Amniotic stem cell (primary cell): ENCODE measurements at places on chromosomes 2 and 18.
A peak's percentile ranks its signal among the peaks of the same experiment; 100 is the strongest.

DNA sequence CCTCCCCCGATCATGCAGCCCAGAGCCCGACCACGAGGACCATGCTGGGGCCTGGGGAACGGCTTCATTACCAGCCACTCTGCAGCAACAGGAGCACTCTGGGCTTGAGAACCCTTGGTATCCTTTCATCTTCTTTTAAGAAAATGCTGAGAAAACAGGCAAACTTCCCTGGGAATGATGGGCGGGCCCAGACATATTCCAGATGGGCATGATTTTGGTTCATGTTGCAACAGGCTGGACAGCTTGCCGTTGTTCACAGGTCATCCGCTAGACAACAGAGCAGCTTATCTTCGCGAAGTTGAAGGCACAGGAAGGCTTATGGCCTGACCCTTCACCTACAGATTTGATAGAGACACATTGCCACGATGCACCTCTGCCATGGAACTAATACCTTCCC, 121.0 kb downstream of the KLHL29 start:
- DNase-seq: no peak

GRCh38 chr2:27370816-27371620, 602 bp downstream of the SNX17 start:
- no peak for DNase-seq

- DNase-seq: no peak
Measured at GRCh38 chr18:58996696-58997095, 132.0 kb downstream of the ZNF532 start.

DNA sequence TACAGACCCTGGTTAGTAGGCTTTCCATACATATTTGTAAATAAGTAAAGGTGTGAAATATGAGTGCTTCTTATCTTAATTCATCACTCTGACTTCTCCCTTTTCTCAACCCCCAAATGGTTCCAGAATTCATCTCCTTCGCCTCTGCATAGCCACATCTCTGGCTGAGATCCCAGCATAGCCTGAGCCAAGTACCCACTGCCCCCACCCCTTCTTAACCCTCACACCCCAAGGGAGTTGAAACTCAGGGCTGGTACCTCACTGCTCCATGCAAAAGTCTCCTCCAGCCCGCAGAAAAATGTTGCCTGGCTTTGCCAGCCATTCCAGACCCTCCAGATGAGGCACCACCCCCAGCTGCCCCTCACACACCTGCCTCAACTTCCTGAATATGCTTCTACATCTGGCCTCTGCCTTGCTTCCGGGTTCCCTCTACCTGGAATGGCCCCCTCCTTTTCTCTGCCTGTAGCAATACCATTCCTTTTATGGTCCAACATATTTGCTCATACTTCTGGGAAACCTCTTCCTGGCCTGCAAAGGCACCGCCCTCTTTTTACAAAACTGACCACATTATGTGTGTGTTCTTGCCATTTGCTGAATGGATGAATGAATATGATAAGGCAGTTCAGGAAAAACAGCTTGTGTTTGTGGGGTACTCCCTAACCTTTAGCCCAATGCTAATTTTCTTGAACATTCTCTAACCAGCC, 112.8 kb downstream of the CELF4 start:
- no peak for DNase-seq

- DNase-seq: no peak
Measured at GRCh38 chr2:147614979-147615470, 229.8 kb upstream of the ACVR2A start.

- no peak for DNase-seq
Measured at GRCh38 chr2:101114268-101114783, 36.9 kb downstream of the TBC1D8 start.

DNA sequence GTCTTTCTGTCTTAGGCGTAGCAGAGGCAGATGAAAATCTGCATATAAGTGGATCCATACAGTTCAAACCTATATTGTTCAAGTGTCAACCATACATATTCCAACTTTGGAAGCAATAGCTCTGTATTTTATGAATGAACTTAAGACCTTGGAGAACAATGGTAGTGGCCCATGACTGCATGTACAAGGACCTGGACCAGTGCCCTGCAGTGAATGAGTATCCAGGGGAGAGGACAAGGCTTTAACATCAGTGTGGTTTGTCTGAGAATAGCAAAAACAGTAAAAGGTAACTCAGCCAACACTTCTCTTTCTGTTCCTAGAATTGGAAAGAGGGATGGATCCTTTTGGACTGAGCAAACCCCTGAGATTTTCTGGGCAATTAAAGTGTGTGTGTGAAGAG, 230.8 kb upstream of the LINC00305 start:
- no peak for DNase-seq

GRCh38 chr2:1631292-1632001, 112.9 kb downstream of the PXDN start:
- no peak for DNase-seq

- no peak for DNase-seq
Measured at GRCh38 chr2:107712857-107713256, 113.8 kb upstream of the RGPD4 start.

DNA sequence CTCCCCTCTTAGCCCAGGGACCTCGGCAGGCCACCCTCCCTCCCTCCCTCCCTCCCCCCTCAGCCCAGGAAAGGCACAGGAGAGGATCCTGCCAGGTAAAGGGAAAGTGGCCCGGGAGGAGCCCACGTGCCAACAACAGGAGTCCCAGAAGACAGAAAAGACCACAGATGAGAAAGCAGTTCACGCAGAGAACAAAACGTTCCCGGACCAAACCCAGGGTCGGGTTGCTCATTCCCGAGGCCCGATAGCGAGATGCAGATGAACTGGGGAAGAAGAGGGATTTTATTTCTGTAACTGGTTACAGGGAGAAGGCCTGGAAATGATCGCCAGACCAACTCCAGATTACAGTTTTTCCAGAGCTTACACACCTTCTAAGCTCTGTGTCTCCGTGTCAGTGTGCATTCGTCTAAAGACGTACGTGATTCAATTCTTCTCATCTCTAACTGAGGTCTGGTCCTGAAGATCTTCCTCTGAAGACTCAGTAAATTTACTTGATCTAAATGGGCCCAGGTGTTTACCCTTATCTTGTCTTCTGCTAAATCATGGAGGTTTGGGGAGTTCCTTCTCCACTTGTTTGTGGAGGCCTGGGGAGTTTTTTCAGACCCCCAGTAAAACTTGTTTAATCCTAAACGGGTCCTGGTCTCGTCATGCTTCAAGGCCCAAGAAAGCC, 807 bp upstream of the NEU4 start:
- no peak for DNase-seq

GRCh38 chr2:174062934-174063333, 97.8 kb upstream of the SP3 start:
- no peak for DNase-seq

DNA sequence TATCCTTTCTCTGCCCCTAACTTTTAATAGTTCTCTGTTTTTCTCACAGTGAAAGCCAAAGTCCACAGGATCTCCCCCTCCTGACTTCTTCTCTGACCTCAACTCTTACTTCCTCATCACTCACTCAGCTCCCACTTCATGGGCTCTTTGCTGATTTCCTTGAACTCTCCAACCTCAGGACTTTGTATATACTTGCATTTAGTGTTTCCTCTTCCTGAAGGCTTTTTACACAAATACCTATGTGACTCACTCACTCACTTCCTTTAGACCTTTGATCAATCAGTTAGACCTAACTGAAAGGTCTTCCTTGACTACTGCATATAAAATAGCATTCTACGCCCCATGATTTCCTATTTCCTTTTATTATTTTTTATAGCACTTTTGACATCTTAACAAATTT, 233.1 kb upstream of the MEX3C start:
- DNase-seq: no peak

DNA sequence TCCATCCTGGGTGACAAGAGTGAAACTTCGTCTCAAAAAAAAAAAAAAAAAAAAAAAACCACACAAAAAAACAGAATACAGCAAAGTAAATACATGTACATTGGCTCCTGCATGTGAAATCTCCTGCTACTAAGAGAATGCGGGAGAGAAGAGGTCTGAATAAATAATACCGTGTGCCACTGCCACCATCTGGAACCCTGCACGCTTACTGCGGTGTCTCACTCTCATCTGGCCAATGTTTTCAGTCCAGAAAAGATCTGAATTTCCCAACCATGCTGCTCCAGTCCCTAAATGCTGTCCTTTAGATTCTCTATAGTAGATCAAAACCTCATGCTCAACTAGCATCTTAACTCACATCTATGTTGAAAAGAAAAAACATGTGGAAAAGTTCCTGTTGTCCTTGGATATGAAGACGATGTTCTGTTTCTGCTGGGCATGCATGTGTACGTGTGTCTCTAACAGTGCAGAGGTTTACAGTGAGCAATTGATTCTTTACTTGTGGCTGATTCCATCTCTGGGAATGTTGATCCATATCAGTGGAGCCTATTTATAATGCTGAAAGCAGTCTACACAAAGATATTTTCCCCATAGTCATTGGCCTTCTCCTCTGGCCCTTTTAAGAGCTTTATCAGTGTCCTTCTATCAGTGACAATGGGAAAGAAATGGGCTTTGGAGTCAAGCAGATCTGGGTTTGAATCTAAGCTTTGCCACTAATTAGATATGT, 11.9 kb downstream of the STON1 start:
- DNase-seq: no peak

GRCh38 chr2:65727381-65727780, 295.0 kb upstream of the SPRED2 start:
- no peak for DNase-seq

GRCh38 chr18:57353940-57354461, 1.6 kb downstream of the ST8SIA3 start:
- no peak for DNase-seq

- DNase-seq: no peak
Measured at GRCh38 chr18:74348581-74348980, 32.9 kb downstream of the C18orf63 start.

GRCh38 chr2:117411983-117412382, 402.5 kb upstream of the DDX18 start:
- DNase-seq: no peak

DNA sequence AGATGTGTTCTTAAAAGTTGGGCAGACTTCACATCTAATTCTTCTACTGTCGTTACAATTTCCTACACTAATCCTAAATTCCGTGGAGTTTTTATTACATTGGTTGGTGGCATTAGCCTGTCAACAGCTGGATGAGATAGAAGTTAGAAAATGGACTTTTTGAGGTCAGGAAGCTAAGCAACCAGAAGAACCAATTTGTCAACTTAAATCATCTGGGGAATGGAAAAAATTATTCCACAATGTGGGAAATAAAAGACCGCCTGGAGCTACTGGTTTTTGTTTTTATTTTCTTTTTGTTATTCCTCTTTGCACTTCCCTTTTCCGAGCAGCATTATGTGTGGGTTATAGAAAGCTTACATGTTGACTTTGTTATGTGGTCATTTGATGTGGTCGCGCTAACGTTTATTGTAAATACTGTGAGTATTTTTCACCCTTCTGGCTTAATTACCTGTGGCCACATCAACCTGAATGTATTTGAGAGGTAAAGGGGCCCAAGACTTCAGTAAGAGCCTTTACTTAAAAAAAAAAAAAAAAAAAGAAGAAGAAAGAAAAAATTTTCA, 75.3 kb downstream of the PTPRM start:
- DNase-seq: no peak

DNA sequence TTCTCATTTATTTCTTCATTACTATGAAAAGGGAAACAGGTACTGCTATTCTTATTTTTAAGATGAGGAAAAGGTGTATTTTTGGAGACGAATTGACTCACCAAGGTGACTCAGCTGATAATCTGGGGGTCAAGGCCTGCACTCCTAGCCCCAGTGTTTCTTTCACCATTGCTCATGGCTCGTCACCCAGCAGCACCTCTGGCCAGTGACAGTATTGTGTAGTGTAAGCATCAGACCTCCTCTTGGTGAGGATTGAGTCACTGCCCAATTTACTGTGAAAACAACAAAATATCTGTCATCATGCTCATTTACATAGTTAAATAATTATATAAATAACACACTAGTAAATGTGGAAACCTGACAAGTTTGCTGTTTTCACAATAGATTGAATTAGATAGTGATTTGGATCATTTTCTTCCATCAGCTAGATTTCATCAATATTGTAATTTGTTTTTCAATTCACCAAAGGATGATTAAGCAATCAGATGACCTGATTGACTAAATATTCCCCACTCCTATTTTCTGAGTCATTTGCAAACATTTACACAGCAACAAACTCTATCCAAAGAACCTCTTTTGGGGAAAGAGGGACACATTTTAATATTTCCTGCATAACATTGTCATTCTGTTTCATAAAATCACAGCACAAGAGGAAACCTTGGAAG, 492.8 kb upstream of the RAB12 start:
- DNase-seq: peak; percentile 10

- no peak for DNase-seq
Measured at GRCh38 chr18:49681387-49681786, 119.5 kb downstream of the LIPG start.
